ENCODE measurements at places on chromosomes 16 and 17. TPM values are rescaled to one million over a fixed set of nuclear protein-coding genes. Genes with fewer than 3 reads are reported as not detected.

Gene CBLN1
- total RNA-seq: not detected

GRCh38 chr16:7601100-7601499 lies 268.5 kb downstream of the RBFOX1 start:
- H3K4me1 ChIP-seq: no peaks in the 10 kb centered on the region
- H3K27ac ChIP-seq: no peak overlapping the region
- no peak for DNase-seq
- H3K27me3 ChIP-seq: no peaks in the 10 kb centered on the region
- H3K36me3 ChIP-seq: no peaks in the 10 kb centered on the region

- H3K27me3 ChIP-seq: no peaks in the 10 kb centered on the region
- H3K4me3 ChIP-seq: peak overlapping the region; percentile 19
- DNase-seq: no peak
Observed at GRCh38 chr17:7019839-7020519, 2.9 kb upstream of the BCL6B start.

DNA sequence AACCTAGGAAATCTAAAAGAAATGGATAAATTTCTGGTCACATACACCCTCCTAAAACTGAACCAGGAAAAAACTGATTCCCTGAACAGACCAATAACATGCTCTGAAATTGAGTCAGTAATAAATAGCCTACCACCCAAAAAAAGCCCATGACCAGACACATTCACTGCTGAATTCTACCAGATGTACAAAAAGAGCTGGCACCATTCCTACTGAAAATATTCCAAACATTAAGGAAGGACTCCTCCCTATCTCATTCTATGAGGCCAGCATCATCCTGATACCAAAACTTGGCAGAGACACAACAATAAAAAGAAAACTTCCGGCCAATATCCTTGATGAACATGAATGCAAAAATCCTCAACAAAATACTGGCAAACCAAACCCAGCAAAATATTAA lies 52.9 kb downstream of the TTC19 start:
- H3K4me1 ChIP-seq: peaks cover 12% of the 10 kb centered on the region
- DNase-seq: no peak
- no peak overlapping the region for H3K27ac ChIP-seq
- peaks cover 65% of the 10 kb centered on the region for H3K36me3 ChIP-seq

Gene PPP1R1B
- not detected for total RNA-seq
